ENCODE measurements at places on chromosomes 12 and 14.

GRCh38 chr14:24331731-24332267, 3.1 kb downstream of the ADCY4 start:
- DNase-seq = no peak

DNA sequence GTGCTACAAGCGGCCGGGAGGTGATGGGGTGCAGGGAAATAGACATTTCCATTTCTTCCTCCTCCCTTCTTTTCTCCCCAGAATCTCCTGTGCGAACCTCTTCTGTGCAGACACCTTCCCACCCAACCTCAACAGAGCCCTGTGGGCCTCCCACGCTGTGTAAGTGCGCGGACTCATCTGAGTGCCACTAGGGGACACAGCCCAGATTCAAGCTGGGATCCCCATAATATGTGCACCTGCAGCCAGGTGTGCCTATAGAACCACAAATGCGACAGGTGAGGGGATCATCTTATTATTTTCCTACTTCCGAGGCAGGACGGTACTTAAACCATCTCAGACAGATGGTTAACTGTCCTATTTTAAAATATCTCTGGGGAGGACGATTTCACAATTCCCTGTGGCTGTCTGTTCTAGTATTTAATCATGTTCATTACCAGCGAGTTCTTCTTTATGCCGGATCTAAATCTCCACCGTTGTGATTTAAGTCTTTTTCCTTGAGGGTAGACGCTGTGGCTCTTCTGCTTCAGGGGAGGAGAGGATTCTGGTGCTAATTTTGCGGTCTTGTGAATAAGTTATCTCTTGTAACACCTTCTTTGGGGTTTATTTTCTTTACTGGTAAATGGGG, 17.2 kb upstream of the CACNA1C start:
- DNase-seq = no peak

DNA sequence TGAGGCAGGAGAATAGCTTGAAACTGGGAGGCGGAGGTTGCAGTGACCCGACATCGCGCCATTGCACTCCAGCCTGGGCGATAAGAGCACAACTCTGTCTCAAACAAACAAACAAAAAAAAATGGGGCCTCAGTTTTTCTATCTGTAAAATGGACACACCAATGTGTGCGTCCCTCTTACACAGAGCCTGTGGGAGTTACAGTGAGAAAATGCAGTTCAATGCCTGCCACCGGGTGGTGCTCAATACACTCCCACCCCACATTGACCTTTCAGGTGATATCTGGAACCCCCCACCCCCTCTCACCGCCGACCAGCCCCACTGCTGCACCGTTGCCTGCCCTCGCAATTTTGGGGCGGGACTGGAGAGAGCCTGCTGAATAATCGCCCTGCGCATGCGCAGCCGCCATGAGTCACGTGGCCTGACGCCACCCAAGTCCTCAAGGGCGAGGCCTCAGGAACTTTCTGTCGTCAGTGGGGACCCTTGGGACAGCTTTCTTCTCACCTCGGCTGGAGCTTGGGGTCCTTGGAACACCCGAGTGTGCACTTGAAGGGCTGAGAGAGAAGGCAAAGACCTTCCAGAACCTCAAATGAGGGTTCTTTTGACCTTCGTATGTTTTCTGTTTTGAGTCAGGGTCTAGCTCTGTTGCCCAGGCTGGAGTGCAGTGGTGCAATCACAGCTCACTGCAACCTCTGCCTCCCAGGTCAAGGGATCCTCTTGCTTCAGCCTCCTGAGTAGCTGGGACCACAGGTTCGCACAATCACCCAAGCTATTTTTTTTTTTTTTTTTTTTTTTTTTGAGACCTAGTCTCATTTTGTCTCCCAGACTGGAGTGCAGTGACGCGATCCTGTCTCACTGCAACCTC, 14.6 kb upstream of the CABP1 start:
- DNase-seq = no peak

DNA sequence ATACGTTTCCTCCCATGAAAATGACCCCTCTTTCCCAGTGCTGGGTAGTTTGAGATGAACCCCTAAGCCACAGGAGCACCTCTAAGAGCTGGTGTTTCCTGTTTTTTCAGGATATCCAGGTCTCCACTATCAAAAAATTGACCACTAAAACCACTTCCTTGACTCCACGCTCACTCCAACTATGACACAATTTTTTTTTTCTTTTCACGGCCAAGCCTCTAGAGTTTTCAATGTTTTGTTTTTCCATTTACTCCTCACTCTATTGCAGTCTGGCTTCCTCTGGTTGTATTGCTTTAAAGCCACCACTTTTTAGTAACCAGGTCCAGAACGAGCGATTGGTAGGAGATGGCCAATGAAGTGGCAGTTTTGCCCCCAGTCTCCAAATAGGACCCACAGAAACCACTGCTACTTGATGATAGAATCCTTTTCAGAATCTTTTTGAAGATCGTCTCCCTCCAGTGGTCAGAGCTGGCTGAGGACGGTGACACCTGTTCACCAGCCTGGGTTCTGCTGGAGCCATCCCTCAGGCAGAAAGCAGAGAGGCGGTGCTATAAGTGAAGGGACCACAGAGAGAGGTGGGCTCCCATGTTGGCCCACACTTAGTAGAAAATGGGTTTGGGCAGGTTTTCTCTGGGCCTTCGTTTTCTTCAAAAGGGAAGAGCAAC, 454.4 kb downstream of the VRK1 start:
- no peak for DNase-seq

DNA sequence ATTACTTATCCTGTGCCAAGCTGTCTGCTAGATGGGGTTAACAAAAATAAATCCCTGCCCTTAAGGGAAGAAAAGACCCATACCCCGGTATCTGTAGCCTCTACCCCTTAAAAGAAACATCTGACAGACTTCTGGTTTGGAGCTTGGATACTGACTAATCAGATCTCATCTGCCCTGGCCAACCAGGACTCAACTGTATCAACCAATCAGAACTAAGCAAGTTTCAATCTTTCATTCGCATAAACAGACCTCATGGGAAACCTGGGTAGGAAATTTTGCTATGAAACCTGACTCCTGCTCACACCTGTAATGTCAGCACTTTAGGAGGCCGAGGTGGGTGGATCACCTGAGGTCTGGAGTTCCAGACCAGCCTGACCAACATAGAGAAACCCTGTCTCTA, 26.4 kb upstream of the PRMT8 start:
- DNase-seq = no peak

GRCh38 chr14:66233591-66233990, 252.6 kb upstream of the CCDC196 start:
- DNase-seq = no peak

DNA sequence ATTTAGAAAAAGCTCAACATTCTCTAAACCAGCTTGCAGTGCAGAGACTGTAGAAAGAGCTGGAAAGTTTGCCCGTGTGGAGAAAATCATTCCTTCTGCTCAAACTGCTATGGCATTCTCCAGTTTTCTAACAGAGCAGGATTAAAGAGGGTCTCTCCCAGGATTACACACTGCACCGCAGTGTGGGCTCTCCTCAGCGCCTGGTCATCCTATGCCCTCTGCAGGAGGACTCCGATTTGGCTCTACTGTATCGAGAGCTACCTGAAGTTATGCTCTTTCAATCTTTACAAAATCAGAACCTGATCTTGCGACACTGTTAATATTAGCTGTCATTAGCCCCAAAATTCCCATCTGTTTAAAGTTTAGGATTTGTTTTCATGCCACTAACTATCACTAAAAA, 33.0 kb downstream of the BHLHE41 start:
- DNase-seq = no peak

GRCh38 chr12:60398547-60398946, 802.7 kb downstream of the SLC16A7 start:
- DNase-seq = no peak

Data from NCI-H748 treated with DMSO at 0.1 percent for 48 hours (cell line).